ENCODE measurements at places on chromosomes 3 and 15. TPM values are rescaled to one million over a fixed set of nuclear protein-coding genes. Genes with fewer than 3 reads are reported as not detected.

Gene UNC45A
- total RNA-seq: 113 TPM

Gene FBXO40
- not detected for total RNA-seq

Gene ETV5
- 22.8 TPM for total RNA-seq

Gene CNTN3
- total RNA-seq: not detected

Gene PIERCE2
- 10.9 TPM for total RNA-seq

Gene WNT7A
- not detected for total RNA-seq

Gene RETNLB
- not detected for total RNA-seq

Gene KLF15
- 8.7 TPM for total RNA-seq

Gene SERINC4
- not detected for total RNA-seq

Gene NANOGP8
- total RNA-seq: 1.7 TPM

Gene CPNE9
- 0.80 TPM for total RNA-seq

Gene PLOD2
- 0.17 TPM for total RNA-seq

Gene PPP4R2
- total RNA-seq: 61.8 TPM

Gene HESX1
- 3.6 TPM for total RNA-seq

Gene P3H2
- 56.7 TPM for total RNA-seq

Gene PRTG
- 35.5 TPM for total RNA-seq

Gene CP
- total RNA-seq: 93.2 TPM

DNA sequence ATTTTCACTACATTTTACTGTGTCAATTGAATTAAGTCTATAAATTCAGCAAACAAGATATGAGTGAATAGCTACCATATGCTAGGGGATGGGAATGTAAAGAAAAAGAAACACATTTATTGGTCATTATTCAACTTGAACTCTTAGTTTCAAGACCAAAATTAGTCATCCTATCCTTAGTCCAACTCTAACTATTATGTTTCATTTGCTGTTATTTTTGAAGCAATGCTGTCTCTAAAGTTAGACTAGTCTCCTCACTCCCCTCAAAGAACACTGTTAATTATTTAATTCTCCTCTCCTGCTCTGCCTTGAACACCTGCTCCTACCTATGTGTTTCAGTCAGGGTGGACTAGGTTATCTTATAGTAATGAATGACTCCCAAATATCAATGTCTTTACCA is 920.9 kb downstream of the TUSC7 start:
- DNase-seq: no peak

GRCh38 chr3:194277786-194278130 is 73.4 kb downstream of the CPN2 start:
- DNase-seq: peak; percentile 20

- no peak for DNase-seq
Measured at GRCh38 chr15:31264559-31265089, 62.0 kb upstream of the KLF13 start.

DNA sequence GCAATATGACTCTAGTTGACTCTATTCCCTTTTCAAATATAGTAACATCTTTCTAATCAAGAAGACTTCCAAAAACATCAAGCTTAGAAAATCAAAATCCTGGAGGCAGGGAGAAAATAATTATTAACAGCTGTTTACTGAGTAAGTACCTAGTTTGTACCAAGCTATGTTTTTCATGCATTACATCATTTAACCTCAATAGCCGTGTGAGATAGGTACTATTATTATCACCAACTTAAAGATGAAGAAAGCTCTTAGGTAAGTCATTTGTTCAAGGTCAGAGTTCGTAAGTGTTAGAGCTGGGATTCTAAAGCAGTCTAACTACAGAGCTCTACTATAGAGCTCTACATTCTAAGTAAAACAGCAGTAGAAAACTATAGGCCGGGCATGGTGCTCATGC is 41.6 kb downstream of the GSK3B start:
- no peak for DNase-seq

DNA sequence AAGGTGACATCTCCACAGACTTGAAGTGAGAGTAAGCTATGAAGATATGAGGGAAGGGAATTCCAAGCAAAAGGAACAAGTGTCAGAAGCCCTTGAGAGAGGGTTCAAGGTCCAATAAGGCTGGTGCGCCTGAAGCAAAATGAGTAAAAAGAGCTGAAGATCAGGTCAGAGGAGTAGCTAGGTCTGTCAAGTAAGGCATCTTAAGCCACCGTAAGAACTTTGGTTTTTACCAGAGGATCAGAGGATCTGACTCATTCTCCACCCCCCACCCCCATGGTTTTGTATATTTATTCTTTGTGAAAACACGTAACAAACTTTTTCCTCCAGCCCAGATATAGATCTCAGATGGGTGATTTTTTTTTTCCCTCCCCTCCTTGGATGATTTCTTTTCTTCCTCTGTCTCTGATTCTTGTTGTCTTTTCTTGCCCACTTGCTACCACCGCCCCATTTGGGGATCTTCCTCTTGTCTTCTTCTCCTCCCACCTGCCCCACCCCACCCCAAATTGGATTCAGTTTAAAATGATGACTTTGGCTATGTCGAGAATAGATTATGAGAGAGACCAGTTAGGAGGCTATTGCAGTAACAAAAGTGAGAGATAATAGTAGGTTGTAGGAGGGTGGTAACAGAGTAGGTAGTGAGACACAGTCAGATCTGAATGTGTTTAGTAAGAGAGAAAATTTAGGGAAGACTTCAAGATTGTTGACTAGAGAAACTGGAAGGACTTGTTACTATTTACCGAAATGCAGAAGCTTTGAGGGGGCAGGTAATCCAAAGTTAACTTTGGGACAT is 6.1 kb downstream of the TRMT10C start:
- DNase-seq: no peak

DNA sequence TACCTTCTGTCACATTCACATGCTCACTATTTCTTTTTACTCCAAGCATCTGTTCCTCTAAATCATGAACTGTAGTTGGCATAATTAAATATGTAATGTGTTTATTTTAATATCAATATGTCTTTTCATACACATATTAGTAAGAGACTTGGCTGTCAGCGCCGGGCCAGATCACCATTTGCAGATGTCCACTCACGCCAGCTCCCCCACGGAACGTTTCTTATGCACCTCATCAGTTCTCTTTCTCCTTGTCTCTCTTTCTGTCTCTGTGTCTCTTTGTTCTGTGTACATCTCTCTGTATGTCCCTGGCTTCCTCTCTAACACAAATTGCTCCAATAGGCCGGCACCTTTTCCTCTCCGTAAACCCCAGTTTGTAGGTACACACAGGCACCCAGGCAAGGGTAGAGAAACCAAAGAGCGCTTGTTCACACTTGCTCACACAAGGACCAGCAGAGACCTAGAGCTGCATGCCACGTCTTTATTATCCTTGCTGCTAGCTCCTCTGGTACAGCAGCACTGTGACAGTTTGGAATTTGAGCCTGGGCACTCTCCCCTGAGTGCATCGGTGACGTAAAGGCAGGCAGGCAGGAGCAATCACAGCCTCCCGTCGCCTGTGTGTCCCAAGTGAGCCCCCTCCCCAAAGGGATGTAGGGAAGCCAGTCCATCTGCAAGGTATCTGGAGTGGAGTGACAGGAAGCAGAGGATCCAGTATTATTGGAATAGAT is 40.4 kb downstream of the CACNA1D start:
- peak; percentile 27 for DNase-seq

- DNase-seq: no peak
Measured at GRCh38 chr3:188191460-188191859, 37.5 kb downstream of the LPP start.

- DNase-seq: no peak
Measured at GRCh38 chr3:55511895-55512570, 24.9 kb upstream of the WNT5A start.

- no peak for DNase-seq
Measured at GRCh38 chr3:88785841-88786240, 321.6 kb upstream of the EPHA3 start.

- no peak for DNase-seq
Measured at GRCh38 chr3:71579935-71580406, 3.6 kb downstream of the FOXP1 start.

GRCh38 chr3:170651260-170651845 is 65.5 kb upstream of the SLC7A14 start:
- peak; percentile 50 for DNase-seq

DNA sequence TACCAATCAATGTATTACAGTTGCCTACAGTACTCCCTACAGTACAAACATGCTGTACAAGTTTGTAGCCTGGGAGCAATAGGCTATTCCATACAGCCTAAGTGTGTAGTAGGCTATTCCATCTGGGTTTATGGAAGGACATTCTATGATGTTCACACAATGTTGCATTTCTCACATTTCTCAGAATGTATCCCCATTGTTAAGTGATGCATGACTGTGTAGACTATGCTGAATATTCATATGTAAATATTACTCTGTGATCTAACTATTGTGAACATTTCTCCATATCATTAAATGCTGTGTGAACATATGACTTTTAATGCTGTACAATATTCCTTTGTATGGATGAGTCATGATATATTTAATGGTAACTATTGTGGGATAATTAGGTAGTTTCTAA is 139.2 kb upstream of the ADAMTS9 start:
- no peak for DNase-seq

- DNase-seq: no peak
Measured at GRCh38 chr3:38083871-38084333, 44.9 kb downstream of the DLEC1 start.

GRCh38 chr3:151477591-151478334 is 16.9 kb upstream of the IGSF10 start:
- DNase-seq: no peak

- DNase-seq: no peak
Measured at GRCh38 chr3:53597136-53597915, 102.9 kb downstream of the CACNA1D start.

- DNase-seq: peak; percentile 57
Measured at GRCh38 chr3:12663401-12663935, 449 bp downstream of the RAF1 start.

GRCh38 chr3:186239321-186239720 is 122.7 kb downstream of the DGKG start:
- peak; percentile 91 for DNase-seq

GRCh38 chr3:100548053-100548452 is 55.6 kb downstream of the TMEM45A start:
- DNase-seq: no peak

- DNase-seq: no peak
Measured at GRCh38 chr3:57069503-57069902, 9.0 kb downstream of the SPATA12 start.

DNA sequence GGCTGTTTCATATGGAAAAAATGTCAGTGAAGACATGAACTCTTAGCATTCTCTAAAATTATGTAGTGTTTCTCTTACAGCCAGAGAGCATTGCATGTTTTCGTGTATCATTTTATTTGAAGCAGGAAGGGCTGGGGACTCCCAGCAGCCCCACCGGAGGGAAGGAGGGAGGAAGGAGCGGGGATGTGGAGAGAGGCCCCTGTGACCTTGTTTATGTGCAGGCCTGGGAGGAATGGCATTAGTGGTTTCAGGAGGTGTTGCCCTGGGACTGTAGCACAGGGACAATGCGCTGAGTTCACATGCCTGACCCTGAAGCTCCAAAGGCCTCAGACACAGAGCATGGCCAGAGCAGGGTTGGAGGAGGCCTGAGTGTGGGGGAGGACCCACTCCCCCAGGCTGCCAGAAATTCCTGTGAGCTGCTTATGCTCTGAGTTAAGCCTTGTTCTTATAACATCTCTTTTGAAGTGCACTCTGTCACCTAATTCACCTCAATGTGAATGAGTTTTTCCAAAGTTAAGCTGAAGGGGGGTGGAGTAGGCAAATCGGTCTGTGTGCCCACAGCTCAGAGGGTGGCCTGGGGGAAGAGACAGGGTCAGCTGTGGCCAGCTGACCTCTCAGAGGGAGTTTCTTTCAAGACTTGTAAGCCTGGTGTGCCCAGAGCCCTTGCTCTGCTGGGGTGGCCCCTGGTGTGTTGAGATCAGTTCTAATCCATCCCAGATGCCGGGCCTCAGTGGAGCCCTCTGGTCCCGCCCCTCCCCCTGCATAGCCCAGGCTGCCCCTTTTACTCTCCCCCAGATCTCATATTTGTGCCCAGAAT is 3.9 kb upstream of the RNU6-1 start:
- DNase-seq: peak; percentile 75

- no peak for DNase-seq
Measured at GRCh38 chr15:65738649-65739048, 53.4 kb downstream of the DENND4A start.

DNA sequence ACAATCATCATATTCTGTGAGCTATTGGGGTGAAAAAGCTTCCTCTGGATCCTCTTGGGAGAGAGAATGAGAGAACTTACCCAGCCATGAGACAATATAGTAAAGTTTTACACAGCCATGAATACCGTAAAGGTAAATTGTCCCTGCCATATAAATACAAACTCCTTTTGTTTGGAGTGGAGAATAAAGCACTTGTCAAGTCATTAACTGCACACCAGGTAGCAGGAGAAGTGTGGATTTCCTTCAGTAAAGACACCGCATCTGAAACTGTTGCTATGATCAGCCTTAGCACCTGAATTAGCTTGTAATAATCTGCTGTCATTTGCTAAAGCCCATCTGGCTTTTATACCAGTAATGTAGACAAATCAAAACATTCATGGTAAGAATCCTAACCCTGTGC is 336.6 kb upstream of the SLCO3A1 start:
- DNase-seq: no peak

- DNase-seq: no peak
Measured at GRCh38 chr15:55999658-56000057, 6.2 kb upstream of the NEDD4 start.

- DNase-seq: no peak
Measured at GRCh38 chr3:44974416-44974815, 1.6 kb downstream of the ZDHHC3 start.

- no peak for DNase-seq
Measured at GRCh38 chr15:78715930-78716329, 74.9 kb upstream of the CHRNB4 start.

- no peak for DNase-seq
Measured at GRCh38 chr3:46660003-46660402, 33.5 kb downstream of the ALS2CL start.

GRCh38 chr3:15099364-15100098 is 583 bp upstream of the RBSN start:
- no peak for DNase-seq

DNA sequence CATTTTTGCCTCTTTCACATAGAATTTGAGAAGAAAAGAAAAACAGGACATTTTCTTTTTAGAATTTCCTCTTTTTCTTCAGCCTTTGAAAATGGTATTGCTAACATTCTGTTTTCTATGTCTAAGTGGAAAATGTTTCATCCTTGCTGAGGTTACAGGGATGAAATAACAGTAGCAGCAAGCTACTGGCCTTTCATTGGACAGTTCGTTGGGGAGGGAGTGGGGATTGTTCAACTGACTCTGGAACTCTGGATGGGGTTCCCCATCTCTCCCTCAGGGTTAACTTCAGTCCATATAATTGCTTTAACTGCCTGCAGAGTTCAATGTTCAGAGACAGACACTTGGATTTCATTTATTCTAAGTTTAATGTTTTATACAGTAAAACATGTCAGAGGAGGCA is 346.0 kb downstream of the NLGN1 start:
- DNase-seq: no peak

- DNase-seq: no peak
Measured at GRCh38 chr3:87057474-87057873, 66.5 kb upstream of the VGLL3 start.

DNA sequence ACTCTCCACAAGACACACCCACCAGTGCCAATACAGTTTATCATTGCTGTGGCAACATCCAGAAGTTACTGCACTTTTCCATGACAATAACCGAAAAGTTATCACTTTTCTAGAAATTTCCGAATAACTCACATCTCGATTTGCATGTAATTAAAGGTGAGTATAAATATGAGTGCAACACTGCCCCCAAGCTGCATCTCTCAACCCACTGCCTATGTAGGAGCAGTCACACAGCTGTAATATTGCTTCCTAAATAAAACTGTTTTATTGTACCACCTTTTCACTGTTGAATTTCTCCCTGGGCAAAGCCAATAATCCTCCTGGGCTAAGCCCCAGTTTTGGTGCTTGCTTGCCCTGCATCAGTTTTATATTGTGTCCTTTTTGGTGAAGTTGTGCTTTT is 601.0 kb upstream of the EPHA6 start:
- DNase-seq: no peak

- DNase-seq: no peak
Measured at GRCh38 chr3:45980229-45980813, 15.3 kb downstream of the FYCO1 start.

Measured in G401 (cell line).